ENCODE measurements at places on chromosomes 5 and 9. TPM values are rescaled to one million over a fixed set of nuclear protein-coding genes. Genes with fewer than 3 reads are reported as not detected.

Gene CETN3
- 39.8 TPM for total RNA-seq

Gene GALT
- 72.0 TPM for total RNA-seq

Gene SH3RF2
- 0.18 TPM for total RNA-seq

DNA sequence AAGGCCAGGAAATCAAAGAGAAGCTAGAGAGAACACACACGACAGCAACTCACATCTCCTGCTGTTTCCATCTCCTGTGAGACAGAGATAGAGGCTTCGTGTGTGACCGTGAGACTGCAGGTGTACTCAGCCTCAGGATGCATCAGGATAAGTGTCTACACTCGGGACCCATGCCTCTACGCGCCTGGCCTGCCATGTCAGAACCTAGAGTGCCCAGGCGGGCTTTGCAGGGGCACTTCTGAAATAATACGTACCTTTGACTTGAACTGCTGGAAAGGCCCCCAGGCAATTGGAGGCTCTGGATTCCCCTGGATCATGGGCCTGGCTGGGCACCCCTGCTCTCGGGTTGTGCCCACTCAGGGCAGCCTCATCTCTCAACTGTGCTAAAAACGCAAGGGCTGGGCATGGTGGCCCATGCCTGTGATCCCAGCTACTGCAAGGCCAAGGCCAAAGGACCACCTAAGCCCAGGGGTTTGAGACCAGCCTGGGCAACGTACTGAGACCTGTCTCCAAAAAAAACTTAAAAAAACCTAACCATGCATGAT, 13.0 kb downstream of the CLPTM1L start:
- DNase-seq: no peak

DNA sequence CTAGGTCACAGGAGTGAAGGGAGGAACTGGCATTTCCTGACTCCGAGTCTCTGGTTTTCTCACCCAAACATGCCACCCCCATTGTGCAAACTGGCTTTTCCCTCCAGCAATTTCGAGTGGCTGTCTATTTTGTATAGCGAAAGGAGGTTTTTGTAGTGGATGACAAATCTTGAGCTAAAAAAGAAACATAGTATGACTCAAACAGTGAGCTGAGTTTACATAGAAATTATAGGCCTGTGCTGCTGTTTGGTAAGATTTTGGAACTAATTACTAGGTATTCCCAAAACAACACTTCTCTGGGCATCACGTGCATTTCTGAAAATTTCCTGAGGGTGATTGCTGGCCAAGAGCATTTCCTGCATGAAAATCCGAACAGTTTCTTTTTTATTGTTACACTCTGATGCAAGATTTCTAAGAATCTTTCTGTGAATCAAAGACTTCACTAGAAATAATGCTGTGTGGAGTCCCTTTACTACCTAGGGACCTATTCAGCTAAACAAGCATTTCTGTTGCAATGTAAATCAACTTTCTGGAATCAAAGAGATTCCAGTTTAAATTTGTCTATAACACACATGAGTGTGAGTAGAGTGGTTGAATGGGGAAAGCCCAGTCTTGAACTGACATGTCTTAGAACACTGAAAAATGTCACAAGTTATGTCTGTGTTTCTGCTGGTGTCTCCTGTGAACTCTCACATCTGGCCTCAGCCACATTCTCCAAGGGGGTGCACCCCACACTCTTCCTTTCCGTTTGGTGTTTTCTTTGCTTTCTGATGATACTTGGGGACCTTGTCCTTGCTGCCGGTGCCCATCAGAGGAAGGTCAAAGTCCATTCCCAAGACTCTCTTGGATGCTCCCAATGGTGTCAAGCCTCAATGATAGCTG, 33.3 kb upstream of the DAPK1 start:
- no peak for DNase-seq

DNA sequence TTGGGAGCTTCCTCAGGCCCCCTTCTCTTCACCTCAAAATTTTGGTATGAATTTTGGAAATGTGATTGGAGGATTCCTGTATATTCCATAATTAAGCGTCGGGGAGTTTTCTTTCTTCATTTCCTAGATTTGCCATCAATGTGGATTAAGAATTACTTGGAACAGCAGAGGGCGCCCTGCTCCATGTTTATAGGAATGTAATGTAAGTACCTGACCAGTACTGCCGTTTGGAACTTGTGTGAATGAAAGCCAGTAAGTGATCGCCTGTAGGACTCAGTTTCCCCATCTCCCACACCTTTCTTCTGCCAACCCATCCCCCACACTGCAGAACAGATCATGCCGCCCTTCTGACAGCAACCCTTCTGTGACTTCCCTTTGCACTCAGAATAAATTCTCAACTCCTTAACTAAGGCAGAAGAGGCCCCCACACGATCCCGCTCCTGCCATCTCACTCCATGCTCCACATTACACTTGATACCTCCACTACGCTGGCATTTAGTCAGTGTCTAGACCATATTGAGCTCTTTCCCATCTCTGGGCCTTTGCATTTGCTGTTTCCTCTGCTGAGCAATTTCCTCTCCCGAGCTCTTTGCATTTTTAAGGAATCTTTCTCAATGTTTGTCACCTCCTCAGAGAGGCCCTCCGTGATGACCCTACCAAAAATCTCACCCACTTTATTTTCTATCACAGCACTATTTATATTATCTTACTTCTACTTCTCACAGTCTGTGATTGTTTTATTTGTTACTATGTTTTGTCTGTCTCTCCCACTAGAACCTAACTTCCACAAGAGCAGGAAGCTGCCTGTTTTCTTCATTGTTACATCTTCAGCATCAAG, 79.5 kb upstream of the HTR4 start:
- peak; percentile 44 for DNase-seq

DNA sequence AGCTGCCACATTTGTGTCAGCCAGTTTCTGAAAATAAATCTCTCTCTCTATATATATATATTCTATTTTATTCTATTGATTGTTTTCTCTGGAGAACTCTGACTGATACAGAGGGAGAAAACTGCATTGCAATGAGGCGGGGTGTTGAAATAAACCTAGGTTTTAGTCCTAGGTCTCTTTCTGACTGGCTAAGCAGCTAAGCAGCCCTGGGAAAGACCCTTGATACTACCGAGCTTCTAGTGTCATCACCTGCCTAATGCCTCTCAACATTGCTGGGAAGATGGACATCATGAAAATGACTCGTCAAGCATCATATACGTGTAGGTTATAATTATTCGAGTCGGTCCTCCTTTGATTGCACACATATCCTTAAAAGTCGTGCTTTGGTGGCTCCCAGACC, 166.5 kb upstream of the IL12B start:
- DNase-seq: no peak

DNA sequence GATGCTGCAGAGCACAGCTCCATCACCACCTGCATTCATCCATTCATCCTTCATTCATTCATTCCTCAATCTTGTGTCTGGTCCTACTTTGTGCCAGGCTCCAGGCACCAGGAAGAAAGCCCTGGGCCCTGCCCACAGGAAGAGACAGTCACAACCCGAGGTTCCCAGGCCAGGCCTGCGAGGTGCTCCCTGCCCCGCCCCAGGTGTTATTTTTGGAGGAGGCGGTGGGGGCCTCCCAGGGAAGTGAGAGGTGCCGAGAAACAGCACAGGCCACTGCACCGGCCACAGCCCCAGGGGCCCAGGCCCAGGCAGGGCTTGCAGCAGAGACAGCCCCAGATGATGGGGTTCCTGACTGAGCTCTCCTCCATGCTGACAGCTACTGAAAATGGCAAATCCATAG, 33.4 kb downstream of the VAV2 start:
- no peak for DNase-seq

DNA sequence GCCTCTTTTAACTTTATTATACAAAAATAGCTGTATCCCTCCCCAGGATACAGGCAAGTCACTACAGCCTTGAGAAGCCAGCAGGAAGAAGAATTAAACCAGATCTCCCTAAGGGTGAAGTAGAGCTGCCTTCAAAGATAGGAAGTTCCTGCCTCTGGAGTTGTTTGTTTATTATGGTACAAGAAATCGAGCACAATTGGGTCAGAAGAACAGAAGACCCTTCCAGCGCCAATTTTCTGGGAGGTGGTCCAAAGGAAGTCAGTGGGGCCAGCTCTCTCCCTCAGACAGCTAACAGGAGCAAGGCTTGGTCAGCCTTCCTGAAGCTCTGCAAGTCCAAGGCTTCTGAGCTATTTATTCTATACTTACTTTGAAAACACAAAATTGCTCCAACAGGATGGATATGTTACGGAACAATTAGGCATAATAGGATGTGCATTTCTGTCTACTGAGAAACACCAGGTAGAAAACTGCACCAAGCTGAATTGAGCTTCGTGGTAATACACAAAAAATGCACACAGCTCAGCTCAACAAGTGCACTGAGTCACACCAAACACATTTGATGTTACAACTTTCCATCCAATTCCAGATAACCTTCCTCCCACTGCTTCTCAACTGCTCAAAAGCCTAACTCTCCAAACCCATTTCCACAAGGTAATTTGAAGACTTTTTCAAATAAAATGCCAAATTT, 16.0 kb downstream of the SERINC5 start:
- DNase-seq: no peak

- DNase-seq: no peak
Observed at GRCh38 chr5:135313405-135313804, 85.6 kb downstream of the MACROH2A1 start.

- peak; percentile 8 for DNase-seq
Observed at GRCh38 chr9:114777821-114778609, 27.8 kb downstream of the TNFSF15 start.

DNA sequence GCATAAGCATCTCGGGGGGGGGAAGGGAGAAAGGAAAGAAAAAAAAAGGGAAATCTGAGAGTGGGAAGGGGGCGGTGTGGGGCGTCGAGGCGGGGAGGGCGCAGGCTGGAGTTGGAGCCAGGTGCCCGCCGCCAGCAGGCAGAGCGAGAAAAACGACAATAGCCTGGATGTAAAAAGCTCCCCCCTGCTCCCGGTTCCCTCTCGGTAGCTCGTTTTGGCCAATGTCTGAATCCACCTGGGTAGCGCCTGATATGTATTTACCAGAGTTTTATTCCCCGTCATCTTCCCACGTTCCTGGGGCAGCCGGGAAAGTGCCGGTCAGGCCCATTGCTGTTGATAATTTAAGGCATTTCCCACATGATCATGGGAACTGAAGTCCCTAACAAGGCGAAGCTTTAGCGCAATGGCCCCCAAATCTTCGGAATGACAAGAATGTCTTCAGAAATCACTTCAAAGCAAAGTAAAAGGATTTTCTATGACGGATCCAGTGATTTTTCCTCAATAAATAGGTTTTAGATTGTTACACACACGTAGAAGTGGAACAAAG, 3.0 kb upstream of the OTP start:
- DNase-seq: no peak

- no peak for DNase-seq
Observed at GRCh38 chr5:150700246-150700593, 642 bp downstream of the RBM22 start.

- no peak for DNase-seq
Observed at GRCh38 chr5:127705120-127705892, 2.1 kb downstream of the CCDC192 start.

DNA sequence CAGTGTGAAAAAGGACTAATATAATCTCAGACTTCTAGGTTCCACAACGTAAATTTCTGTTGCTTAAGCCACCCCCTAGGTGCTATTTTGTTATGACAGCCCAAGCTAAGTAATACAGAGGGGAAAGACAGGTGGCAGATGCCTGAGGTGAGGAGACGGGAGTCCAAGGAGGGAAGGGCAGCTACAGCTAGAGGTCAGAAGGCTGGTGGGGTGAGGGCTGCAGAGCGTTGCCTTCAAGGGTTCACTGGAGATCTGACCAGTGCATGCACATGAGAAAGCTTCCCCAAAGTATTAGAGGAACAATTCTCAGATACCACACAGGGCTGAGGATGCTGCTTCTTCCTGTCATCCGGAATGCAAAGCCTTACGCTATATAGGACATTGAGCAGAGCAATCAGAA, 104.7 kb upstream of the IRX4 start:
- DNase-seq: no peak

DNA sequence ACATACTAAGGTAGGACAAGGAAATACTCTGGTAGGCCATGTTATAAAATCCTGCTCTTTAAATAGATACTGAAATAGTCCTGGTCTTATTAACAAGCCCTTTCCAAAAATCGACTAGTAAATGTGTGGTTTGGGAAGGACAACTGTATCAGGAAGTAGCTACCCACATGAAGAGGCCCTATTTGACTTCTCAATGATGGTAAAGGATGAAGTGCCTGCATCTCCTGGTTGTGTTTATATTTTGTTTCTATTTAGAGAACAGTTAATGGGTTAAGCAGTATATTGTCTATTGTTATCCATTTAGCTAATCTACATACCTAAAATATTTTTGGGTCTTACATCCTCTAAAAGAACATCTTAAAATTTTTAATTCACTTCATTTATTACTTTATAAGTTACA, 12.5 kb downstream of the GDF9 start:
- DNase-seq: no peak

DNA sequence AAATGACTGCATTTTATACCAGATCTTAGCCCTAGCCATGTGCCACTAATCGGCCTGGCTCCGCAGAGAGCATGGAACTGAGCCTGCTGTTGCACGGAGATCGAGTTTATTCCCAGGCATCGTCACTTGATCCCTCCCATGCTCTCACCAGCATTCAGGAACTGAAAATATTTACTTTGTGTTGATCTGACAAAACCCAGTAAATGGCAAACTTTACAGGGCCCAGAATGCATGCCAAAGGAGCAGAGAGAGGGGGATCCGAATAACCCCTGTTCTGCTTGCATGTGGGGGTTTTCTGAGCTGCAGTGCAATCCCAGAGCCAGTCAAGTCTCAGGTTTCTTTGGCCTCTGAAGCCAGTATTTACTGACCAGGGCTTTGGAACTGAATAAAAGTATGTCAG, 87.3 kb downstream of the GAS1 start:
- no peak for DNase-seq

GRCh38 chr9:114261987-114262386, 60.9 kb upstream of the ORM1 start:
- DNase-seq: no peak

DNA sequence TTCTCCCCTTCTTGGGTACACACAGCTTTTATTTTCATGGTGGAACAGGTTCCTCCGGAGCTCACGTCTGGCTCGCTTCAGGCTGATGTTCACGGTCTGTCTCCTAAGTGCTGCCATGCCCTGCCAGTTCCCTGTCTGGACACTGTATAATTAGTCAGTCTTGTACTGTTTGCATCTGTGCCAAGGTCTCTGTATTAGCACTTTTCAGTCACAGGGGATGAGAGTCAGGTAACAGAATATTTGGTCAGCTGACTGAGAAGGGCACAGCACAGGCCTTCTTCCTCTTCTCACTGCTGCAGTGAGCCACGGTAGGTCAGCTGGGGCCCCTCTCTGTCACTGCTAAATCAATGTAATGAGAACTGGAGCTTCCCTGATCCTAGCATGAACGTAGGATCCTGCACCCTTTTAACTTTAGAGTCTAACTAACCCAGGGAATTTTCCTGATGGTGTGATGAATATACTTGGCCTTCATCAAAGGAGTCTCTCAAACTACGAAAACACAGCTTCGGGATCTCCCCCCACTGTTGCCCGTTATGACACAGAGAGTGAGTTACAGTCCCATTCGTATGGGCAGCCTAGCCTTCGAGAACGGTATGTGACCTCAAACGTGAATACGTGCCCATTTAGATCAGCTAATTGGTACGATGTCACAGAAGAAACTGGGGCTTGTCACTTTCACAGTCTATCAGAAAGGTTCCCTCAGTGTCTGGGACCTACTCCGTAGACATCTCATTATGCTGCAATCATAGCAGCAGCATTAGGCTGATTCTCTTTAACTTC, 354.1 kb upstream of the RFX3 start:
- no peak for DNase-seq

GRCh38 chr9:5698810-5699556, 70.1 kb downstream of the RIC1 start:
- DNase-seq: no peak

All from activated T-helper 1 cell treated with anti-CD3 and anti-CD28 coated beads, Interleukin-12 subunit alpha, Interleukin-12 subunit beta, Interleukin-2, Interleukin-4 antibody, amounts not matched to agents 30 ng/mL and 10 ng/mL and 1 ng/mL, durations not matched to agents 14 hours and 24 hours and 36 hours (primary cell).